Stimulated activated CD8-positive, alpha-beta memory T cell treated with anti-CD3 and anti-CD28 coated beads, Interleukin-12 subunit alpha, Interleukin-12 subunit beta, amount 100 ng/mL, for 4 hours (primary cell): ENCODE measurements at places on chromosomes 1 and 21.

- no peak for DNase-seq
Measured at GRCh38 chr1:38712046-38712445, 147.5 kb downstream of the RRAGC start.

GRCh38 chr21:15604413-15604812, 125.4 kb upstream of the USP25 start:
- DNase-seq: no peak

- DNase-seq: no peak
Measured at GRCh38 chr1:72064196-72065075, 217.9 kb downstream of the NEGR1 start.

DNA sequence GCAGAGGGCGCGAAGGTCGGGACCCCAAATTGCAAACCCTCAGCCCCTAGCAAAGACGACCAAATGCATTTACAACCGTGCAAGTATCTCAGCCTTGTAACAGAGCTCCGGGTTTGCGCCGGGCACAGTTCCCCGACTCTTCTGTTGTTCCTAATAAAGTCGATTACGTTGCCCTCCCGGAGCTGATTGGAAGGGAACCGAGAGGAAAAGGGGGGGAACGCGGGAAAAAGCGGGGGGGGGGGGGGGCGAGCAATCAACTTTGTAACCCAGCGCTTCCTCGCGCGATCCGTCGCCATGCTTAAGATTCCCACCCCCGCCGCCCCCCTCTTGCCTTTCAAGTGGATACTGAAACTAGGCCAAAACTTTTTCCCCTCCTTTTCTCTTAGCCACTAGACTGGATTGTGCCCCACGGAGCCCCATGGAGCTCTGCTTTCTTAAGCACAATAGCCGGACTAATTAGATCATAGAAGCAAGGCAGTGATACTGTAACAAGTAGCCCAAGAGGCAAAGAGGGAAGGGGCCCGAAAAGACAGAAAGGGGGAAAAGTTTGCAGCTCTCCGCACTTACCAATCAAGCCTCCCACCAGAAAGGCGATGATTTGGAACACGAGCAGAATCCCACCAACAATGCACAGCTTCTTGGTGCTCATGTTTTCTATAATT, 565 bp downstream of the WLS start:
- no peak for DNase-seq

GRCh38 chr1:3306583-3307291, 147.7 kb upstream of the ARHGEF16 start:
- no peak for DNase-seq

GRCh38 chr1:21691739-21692138, 22.6 kb upstream of the RAP1GAP start:
- no peak for DNase-seq

- DNase-seq: no peak
Measured at GRCh38 chr1:211280910-211281309, 21.7 kb downstream of the RCOR3 start.

DNA sequence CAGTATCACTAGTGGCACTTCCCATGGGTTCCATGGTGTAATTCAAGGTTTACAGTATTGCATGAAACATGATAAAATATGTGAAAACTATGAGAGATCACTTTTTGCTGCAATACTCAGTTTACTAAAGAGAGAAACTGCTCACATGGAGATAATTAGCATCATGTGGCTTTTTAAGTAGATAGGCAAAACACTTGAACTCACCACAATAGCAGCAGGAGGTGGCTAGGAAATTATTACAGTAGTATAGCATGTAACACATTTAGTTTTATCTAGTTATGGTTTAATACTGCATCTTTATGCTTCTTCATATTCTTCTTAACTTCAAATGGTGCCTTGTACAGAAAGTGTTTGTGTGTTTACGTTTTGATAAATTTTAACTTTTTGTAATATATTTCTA, 698.5 kb upstream of the BRINP3 start:
- no peak for DNase-seq

GRCh38 chr1:235806123-235806522, 60.6 kb downstream of the LYST start:
- no peak for DNase-seq

GRCh38 chr1:46072975-46073374, 59.5 kb downstream of the PIK3R3 start:
- DNase-seq: no peak

DNA sequence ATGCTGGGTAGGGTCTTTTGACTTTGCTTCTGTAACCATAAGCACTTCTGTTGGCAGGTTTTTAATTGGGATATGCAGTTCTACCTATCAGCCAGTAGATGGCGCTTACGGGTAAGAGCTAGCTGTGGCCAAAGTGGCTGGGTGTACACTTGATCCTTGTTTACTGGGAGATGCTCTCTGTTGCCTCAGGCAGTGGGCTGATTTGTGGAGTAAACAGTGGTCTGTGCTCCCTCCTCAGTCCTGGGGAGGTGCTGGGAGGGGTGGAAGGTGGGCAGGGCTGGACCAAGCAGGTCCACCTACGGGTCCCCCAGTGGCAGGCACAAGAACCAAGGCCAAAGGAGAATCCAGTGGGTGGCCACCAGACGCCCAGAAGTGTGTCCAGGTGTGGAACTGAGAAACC, 43.4 kb downstream of the RALGPS2 start:
- no peak for DNase-seq

GRCh38 chr1:1400576-1401456, 1.7 kb upstream of the CCNL2 start:
- DNase-seq: no peak

- no peak for DNase-seq
Measured at GRCh38 chr1:197222025-197222685, 45.9 kb upstream of the CRB1 start.

DNA sequence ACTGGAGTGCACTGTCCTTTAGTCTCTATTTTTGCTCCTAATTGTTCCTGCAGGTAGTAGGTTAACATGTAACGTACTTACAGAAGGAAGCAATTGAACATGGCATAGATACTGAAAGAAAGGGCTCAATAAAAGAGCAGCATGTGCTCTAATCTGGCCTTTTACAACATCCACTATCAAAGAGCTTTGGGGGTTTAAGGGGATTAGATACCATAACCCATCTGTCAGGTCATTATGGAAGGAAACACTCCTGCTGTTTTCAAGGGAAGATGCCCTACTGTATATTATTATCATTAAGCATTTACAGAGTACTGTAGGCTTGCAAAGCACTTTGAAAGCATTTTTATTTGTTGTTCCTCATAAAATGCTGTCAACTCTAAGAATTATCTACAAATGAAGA, 152.8 kb downstream of the TTLL7 start:
- DNase-seq: no peak

DNA sequence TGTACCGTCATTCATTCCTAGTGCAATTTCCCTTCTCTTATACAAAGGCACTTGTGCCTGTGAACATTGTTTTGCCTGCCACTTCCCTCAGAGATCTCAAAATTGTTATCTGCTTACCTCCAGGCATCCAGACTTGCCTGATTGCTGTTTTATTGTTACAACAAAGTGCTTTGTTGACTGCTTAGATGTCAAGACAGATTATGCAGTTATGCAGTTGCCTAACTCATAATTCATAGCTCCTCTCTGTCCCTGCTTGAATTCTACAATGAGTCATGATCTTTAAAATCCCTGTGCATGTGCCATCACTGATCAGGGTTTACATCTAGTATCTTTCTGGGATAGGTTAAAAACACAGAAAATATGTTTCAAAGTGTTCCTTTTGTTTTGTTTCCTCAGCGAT, 24.5 kb downstream of the CXADR start:
- no peak for DNase-seq

- DNase-seq: no peak
Measured at GRCh38 chr21:25619198-25619597, 11.9 kb upstream of the MRPL39 start.

GRCh38 chr1:32151319-32151787, 28.1 kb upstream of the TXLNA start:
- no peak for DNase-seq

- DNase-seq: no peak
Measured at GRCh38 chr1:59767119-59767518, 47.6 kb upstream of the HOOK1 start.

DNA sequence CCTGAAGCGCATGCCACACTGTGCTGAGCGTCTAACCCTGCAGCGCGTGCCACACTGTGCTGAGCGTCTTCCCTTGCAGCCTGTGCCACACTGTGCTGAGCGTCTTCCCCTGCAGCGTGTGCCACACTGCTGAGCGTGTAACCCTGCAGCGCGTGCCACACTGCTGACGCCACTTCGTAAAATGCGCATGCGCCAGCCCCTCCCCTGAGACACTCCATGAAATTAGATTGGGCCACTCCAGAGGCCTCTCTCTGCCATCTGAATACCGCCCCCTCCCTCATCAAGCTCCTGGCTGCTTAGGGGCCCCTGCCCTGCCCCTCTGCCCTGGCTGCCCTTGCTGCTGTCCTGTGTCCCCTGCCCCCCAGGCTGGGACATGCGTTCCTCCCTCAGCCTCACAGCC, 84.8 kb downstream of the POFUT2 start:
- DNase-seq: no peak

DNA sequence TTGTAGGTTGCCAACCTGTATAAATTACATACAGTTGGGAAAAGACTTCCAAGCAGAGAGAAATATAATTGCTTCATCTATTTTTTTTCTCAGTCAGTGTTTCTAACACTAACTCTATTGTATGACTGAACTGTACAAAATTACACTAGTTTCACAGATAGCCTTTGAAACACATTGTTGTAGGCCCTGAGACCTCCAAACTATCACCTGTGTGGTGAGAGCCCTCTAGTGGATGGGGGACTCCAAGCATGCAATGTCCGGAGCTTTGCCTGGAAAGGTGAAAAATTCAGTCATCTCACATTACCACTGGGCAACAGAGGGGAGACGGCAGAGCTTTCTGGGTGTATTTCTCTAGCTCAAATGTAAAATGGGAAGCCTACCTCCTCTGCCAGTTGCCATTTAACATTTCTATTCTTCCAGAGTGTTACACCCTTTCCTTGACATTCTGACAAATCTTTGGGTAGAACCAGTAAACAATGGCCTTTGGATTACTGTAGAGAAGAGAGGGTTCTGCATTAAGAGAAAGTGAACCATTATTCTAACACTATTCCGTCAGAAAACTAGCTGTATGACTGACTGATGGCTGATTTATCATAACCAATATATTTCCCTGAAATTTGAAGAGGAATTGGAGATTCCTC, 212.2 kb downstream of the LYPLAL1 start:
- no peak for DNase-seq
